Natural killer cell (primary cell): ENCODE measurements at places on chromosomes 6 and 20. TPM values are rescaled to one million over a fixed set of nuclear protein-coding genes. Genes with fewer than 3 reads are reported as not detected.
A peak's percentile ranks its signal among the peaks of the same experiment; 100 is the strongest.

Gene RAET1G
- total RNA-seq, result not detected

Gene AVP
- not detected for total RNA-seq

Gene DAAM2
- not detected for total RNA-seq

Gene CNR1
- total RNA-seq, result not detected

Gene HLA-DMA
- total RNA-seq, result 57.5 TPM

Gene LY6G6D
- total RNA-seq, result not detected

Gene NKAIN4
- total RNA-seq, result not detected

Gene CD24
- 0.77 TPM for total RNA-seq

Gene GPR63
- 0.31 TPM for total RNA-seq

Gene TBX18
- total RNA-seq, result not detected

Gene ABHD16B
- total RNA-seq, result not detected

Gene SLC35F1
- not detected for total RNA-seq

Gene PPP1R11
- 52.9 TPM for total RNA-seq

- H3K4me3 ChIP-seq, result no peak overlapping the region
- no peak for DNase-seq
- no peak overlapping the region for H3K27ac ChIP-seq
These were observed 93.6 kb upstream of the NFATC2 start for GRCh38 chr20:51636123-51636522.

DNA sequence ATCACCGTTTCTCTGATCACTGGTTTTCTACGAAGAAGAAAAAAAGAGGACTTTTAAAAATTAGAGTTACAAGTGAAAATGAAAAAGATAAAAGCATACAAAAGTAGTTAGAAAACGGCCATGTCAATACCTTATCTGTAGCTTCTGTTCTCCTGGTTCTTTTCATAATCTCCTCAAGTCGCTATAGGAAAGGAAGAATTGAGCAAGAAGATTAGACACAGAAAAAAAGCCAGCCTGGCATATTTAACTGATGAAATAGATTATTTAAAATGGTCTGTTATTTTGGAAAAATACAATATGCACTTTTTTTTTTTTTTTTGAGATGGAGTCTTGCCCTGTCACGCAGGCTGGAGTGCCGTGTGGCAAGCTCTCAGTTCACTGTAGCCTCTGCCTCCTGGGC lies 70.2 kb upstream of the BCLAF1 start:
- H3K27me3 ChIP-seq, result no peaks in the 10 kb centered on the region
- H3K36me3 ChIP-seq, result no peaks in the 10 kb centered on the region
- H3K27ac ChIP-seq, result no peak overlapping the region
- no peak for DNase-seq
- H3K4me1 ChIP-seq, result no peaks in the 10 kb centered on the region

- no peaks in the 10 kb centered on the region for H3K4me1 ChIP-seq
- H3K36me3 ChIP-seq, result no peaks in the 10 kb centered on the region
- H3K27ac ChIP-seq, result no peak overlapping the region
- no peaks in the 10 kb centered on the region for H3K27me3 ChIP-seq
- no peak for DNase-seq
These were observed 35.9 kb downstream of the BEND3 start for GRCh38 chr6:107079429-107079828.

DNA sequence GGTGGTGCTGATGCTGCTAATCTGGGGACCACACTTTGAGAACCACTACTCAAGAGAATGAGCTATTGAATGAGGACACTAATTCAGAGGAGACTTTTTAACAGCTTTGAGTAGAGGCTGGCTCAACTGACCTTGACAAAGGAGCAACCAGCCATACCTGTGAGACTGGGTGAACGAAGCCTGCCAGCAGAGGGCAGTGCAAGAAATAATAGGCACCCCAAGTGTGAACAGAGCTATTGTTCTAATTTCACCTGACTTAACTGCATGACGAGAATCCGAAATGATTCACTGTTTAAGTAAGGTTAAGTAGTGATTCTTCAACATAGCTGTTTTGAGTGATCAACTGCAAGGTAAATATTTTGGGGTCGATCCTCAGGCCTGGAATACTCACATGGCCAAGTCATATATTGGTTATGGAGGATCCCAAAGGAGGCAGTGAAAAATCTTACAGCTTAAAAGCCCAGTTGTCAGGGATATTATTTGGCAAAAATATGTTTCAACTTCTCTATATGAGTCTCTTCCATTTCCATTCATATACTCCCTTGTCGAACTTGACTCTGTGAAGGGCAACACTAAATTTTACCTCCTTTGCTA lies 550.5 kb upstream of the MARCKS start:
- H3K27ac ChIP-seq, result no peak overlapping the region
- peak; percentile 16 for DNase-seq
- no peak overlapping the region for H3K4me3 ChIP-seq
- no peaks in the 10 kb centered on the region for H3K4me1 ChIP-seq

- no peaks in the 10 kb centered on the region for H3K27me3 ChIP-seq
- peak within 1 kb of the TSS; percentile 94 for H3K4me3 ChIP-seq
- peak; percentile 68 for DNase-seq
- H3K27ac ChIP-seq, result peak within 1 kb of the TSS; percentile 56
- H3K4me1 ChIP-seq, result peaks cover 21% of the 10 kb centered on the region
These were observed at the start of gene PYGB for GRCh38 chr20:25247956-25248785. Gene PYGB (plus strand): TSS chr20:25248085. CDS start chr20:25248179, 94 bp downstream.

DNA sequence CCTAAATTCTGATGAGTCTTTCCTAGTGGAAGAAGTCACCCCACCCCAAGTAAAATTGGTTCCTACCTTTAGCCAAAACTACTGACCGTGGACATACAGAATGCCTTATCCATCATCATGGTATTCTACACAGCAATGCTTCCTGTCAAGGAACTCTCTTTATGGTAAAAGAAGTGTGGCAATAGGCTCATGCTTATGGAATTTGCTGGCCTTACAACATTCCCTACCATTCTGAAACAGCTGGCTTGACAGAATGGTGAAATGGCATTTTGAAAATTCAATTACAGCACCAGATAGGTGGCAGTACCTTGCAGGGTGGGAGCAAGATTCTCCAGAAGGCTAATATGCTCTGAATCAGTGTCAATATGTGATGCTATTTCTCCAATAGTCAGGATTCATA lies 41.8 kb upstream of the BACH2 start:
- no peak overlapping the region for H3K27ac ChIP-seq
- H3K36me3 ChIP-seq, result no peaks in the 10 kb centered on the region
- no peak for DNase-seq
- no peak overlapping the region for H3K4me3 ChIP-seq
- H3K4me1 ChIP-seq, result no peaks in the 10 kb centered on the region
- H3K27me3 ChIP-seq, result no peaks in the 10 kb centered on the region

DNA sequence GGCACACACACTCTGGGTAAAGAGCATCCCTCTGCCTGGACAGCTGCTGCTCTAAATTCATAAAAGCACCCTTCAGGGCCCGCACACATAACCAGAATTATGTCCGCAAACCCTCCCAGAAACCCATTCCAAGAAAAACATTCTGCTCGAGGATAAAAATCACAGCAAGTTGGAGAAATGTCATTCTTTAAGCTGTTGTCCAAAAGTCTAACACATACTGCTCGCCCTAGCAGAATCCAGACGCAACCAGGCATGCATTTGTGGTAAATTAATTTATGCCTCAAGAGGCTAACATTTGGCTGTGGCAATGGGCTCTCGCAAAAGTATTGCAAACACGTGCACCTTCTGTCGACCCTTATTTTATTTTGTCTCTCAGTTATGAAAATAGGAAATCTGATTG lies 116.1 kb upstream of the INSM1 start:
- no peak for DNase-seq
- no peak overlapping the region for H3K4me3 ChIP-seq
- no peaks in the 10 kb centered on the region for H3K4me1 ChIP-seq

- H3K36me3 ChIP-seq, result no peaks in the 10 kb centered on the region
- no peak for DNase-seq
- H3K4me3 ChIP-seq, result no peak overlapping the region
- H3K27me3 ChIP-seq, result no peaks in the 10 kb centered on the region
- H3K4me1 ChIP-seq, result no peaks in the 10 kb centered on the region
- no peak overlapping the region for H3K27ac ChIP-seq
These were observed 93.1 kb downstream of the RNF182 start for GRCh38 chr6:14017626-14018475.

- peaks cover 23% of the 10 kb centered on the region for H3K4me1 ChIP-seq
- no peak overlapping the region for H3K27ac ChIP-seq
- H3K4me3 ChIP-seq, result no peak overlapping the region
These were observed 3.2 kb downstream of the HMGA1 start for GRCh38 chr6:34239893-34240292.

DNA sequence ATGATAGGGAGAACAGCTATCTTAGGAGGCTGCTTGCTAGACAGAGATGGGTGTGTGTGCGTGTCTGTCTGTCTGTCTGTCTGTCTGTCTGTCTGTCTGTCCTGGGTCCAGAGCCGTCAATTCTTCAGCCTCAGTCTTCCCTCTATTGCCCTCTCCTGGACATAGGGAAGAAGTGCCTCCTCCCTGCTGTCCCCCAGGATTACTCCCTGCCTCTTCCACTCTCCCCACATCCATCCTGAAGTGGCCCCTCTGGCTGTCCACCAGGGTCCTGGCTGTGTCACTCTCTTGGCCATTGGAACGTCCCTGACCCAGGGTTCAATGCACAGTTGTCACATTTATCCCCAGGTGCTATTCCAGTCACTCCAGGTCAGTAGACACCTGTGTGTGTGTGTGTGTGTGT lies 10.2 kb downstream of the TREML2 start:
- DNase-seq, result no peak
- no peak overlapping the region for H3K4me3 ChIP-seq
- no peaks in the 10 kb centered on the region for H3K36me3 ChIP-seq

DNA sequence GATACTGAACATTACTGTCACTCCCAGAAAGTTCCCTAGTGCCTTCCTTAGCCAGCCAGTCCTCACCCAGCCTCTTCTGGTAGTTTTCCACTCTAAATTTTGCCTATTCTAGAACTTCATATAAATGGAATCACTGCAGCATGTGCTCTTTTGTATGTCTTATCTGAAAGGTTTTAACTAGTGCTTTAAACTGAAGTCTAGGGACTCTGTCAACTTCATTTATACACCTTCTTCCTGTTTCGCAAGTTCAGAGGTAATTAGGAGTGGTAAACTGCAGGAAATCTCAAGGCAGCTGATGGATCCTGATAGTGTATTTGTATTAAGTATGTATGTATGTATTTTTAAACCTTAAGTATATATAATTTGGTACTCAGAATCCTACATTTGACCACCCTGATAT lies 94.3 kb downstream of the TCP11 start:
- H3K4me1 ChIP-seq, result peaks cover 12% of the 10 kb centered on the region
- DNase-seq, result no peak
- H3K4me3 ChIP-seq, result no peak overlapping the region
- H3K36me3 ChIP-seq, result no peaks in the 10 kb centered on the region

GRCh38 chr20:47274401-47275108 lies 81.9 kb downstream of the ZMYND8 start:
- no peak for DNase-seq
- no peaks in the 10 kb centered on the region for H3K4me1 ChIP-seq
- no peaks in the 10 kb centered on the region for H3K27me3 ChIP-seq

DNA sequence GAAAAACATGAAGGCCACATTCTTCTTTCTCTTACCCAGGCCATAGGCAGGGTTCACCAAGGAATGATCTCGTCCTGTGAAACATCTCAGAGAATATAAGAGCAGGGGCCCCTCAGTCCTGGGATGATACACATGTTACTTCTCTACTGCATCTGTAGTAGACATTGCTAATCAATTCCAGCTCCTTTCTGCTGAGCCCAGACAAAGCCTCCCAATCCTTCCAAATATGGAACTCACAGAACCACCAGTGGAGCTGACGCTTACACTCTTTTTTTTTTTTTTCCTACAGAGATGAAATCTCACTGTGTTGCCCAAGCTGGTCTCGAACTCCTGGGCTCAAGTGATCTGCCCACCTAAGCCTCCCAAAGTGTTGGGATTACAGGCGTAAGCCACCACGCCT lies 9.1 kb downstream of the SNTA1 start:
- H3K36me3 ChIP-seq, result no peaks in the 10 kb centered on the region
- no peaks in the 10 kb centered on the region for H3K27me3 ChIP-seq
- no peaks in the 10 kb centered on the region for H3K4me1 ChIP-seq
- no peak for DNase-seq
- H3K4me3 ChIP-seq, result no peak overlapping the region

- H3K27me3 ChIP-seq, result no peaks in the 10 kb centered on the region
- H3K36me3 ChIP-seq, result no peaks in the 10 kb centered on the region
- H3K4me1 ChIP-seq, result peaks cover 7% of the 10 kb centered on the region
These were observed 502 bp upstream of the HACE1 start for GRCh38 chr6:104860221-104860620.

DNA sequence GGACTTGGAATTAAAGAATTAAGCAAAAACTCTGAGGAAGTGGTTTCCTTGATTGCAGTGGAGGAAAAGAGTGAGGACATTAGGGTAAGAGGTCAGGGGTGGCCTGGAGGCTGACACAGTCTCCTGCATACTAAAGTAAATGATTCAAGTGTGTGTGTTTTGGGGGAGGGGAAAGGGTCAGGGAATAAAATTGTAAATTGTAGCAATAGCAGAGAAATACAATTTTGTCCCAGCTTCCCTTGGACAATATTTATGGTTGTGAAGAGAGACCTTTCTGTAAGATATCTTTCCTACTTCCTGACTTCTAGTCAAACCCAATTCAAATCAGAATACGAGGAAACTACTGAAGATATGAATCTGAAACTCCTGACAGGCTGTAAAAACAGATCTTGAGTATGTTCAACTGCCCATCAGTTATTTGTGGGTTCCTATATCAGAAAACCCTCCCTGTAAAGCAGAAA lies 143.4 kb upstream of the HMGN3 start:
- H3K27ac ChIP-seq, result no peak overlapping the region
- H3K4me1 ChIP-seq, result no peaks in the 10 kb centered on the region
- no peak overlapping the region for H3K4me3 ChIP-seq
- no peaks in the 10 kb centered on the region for H3K36me3 ChIP-seq
- H3K27me3 ChIP-seq, result no peaks in the 10 kb centered on the region

GRCh38 chr6:159842035-159842434 lies 42.0 kb downstream of the PNLDC1 start:
- H3K4me3 ChIP-seq, result no peak overlapping the region
- no peak overlapping the region for H3K27ac ChIP-seq
- no peaks in the 10 kb centered on the region for H3K27me3 ChIP-seq
- no peak for DNase-seq
- H3K4me1 ChIP-seq, result no peaks in the 10 kb centered on the region

GRCh38 chr6:131947986-131948661 lies 3.0 kb downstream of the CCN2 start:
- H3K4me1 ChIP-seq, result peaks cover 8% of the 10 kb centered on the region
- no peaks in the 10 kb centered on the region for H3K36me3 ChIP-seq
- no peak for DNase-seq
- peaks cover 37% of the 10 kb centered on the region for H3K27me3 ChIP-seq
- no peak overlapping the region for H3K27ac ChIP-seq

- H3K36me3 ChIP-seq, result peaks cover 50% of the 10 kb centered on the region
- no peak overlapping the region for H3K4me3 ChIP-seq
- H3K4me1 ChIP-seq, result peaks cover 3% of the 10 kb centered on the region
- H3K27ac ChIP-seq, result no peak overlapping the region
- no peaks in the 10 kb centered on the region for H3K27me3 ChIP-seq
These were observed 9.3 kb downstream of the VNN2 start for GRCh38 chr6:132748446-132748845.

- peaks cover under 1% of the 10 kb centered on the region for H3K4me1 ChIP-seq
- H3K27me3 ChIP-seq, result no peaks in the 10 kb centered on the region
- no peak for DNase-seq
- H3K27ac ChIP-seq, result no peak overlapping the region
- no peak overlapping the region for H3K4me3 ChIP-seq
These were observed 8.5 kb downstream of the PLAGL2 start for GRCh38 chr20:32199006-32199405.

- H3K27ac ChIP-seq, result no peak overlapping the region
- no peaks in the 10 kb centered on the region for H3K36me3 ChIP-seq
- DNase-seq, result no peak
- H3K4me3 ChIP-seq, result no peak overlapping the region
- peaks cover 6% of the 10 kb centered on the region for H3K27me3 ChIP-seq
- no peaks in the 10 kb centered on the region for H3K4me1 ChIP-seq
These were observed 166.2 kb upstream of the SPACA1 start for GRCh38 chr6:87881342-87881895.

GRCh38 chr6:5584078-5584482 lies 322.8 kb downstream of the FARS2 start:
- H3K4me3 ChIP-seq, result no peak overlapping the region
- no peaks in the 10 kb centered on the region for H3K36me3 ChIP-seq
- H3K27me3 ChIP-seq, result no peaks in the 10 kb centered on the region
- no peak overlapping the region for H3K27ac ChIP-seq
